CD8-positive, alpha-beta T cell (primary cell): ENCODE measurements at places on chromosomes 2 and 18. TPM values are rescaled to one million over a fixed set of nuclear protein-coding genes. Genes with fewer than 3 reads are reported as not detected.

The LINC00305 gene
- total RNA-seq = not detected

The GPR155 gene
- total RNA-seq = 13.3 TPM

The SNED1 gene
- 32.4 TPM for total RNA-seq

The ZAP70 gene
- 512 TPM for total RNA-seq

The SP140 gene
- 48.6 TPM for total RNA-seq

The KIF1A gene
- not detected for total RNA-seq

The KCNS3 gene
- not detected for total RNA-seq

The DHRS9 gene
- not detected for total RNA-seq
